ENCODE measurements at places on chromosomes 2 and 18.

GRCh38 chr18:24995755-24996154 lies 356.2 kb downstream of the ZNF521 start:
- DNase-seq, result no peak

- DNase-seq, result no peak
Observed at GRCh38 chr2:175187378-175187777, 5.9 kb upstream of the ATP5MC3 start.

DNA sequence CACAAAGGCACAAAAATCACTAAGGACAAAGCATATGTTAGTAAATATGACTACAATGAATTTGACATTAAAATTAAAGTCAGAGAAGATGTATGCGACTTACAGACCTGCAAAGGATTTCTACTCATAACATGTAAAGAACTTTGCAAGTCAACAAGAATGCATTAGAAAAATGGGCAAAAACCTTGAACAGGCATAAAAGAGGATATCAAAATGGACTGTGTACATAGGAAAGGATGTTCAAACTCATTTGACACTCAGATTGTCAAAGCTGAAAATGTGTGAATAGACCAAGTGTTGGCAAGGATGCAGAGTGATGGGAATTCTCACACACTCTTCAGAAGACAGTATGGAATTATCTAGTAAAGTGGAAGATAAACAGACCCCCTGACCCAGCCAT lies 94.9 kb downstream of the MYOM1 start:
- DNase-seq, result no peak

- DNase-seq, result no peak
Observed at GRCh38 chr2:240435948-240436682, 652 bp downstream of the GPC1 start.
